ENCODE measurements at places on chromosomes 3 and 15. TPM values are rescaled to one million over a fixed set of nuclear protein-coding genes. Genes with fewer than 3 reads are reported as not detected.

- peak; percentile 45 for DNase-seq
Measured at GRCh38 chr3:134197681-134198261, 52.9 kb downstream of the RYK start.

- DNase-seq = no peak
Measured at GRCh38 chr3:156840826-156841689, 14.9 kb downstream of the LEKR1 start.

The CLDN1 gene
- 58.2 TPM for polyA plus RNA-seq

The NME9 gene
- polyA plus RNA-seq = 4.8 TPM

Data from left kidney (tissue), 8 donors.